AG08396 (cell line): ENCODE measurements at places on chromosomes 16 and 17.
A peak's percentile ranks its signal among the peaks of the same experiment; 100 is the strongest.

- no peak for DNase-seq
Measured at GRCh38 chr16:81151648-81152310, 55.6 kb upstream of the GCSH start.

- DNase-seq = no peak
Measured at GRCh38 chr16:23924128-23924527, 88.3 kb downstream of the PRKCB start.

DNA sequence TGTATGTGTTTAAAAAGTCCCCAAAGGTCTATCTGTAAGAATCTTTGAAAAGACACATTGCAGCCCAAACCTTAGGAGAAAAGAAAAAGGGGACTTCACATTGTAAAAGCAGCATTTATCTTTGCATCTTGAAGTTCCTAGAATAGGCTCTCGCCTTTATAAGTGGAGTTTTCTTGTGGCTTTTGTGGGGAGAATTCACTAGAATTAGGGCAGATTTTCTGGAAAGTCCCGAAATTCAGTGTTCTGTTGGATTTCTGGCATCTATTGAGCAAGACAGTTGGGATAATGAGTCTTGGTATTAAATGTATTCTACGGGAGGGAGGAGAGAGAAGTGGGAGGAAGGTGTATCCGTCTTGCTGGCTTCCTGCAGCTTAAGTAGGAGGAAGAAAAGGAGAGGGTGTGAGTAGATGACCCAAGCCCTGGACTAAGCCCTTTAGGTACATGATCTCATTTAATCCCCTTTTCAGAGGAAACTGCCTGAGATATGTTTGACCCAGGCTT lies 62.6 kb downstream of the PRKCA start:
- DNase-seq = no peak

GRCh38 chr16:51287121-51287755 lies 136.2 kb upstream of the SALL1 start:
- no peak for DNase-seq

- DNase-seq = no peak
Measured at GRCh38 chr16:22053921-22054341, 38.4 kb upstream of the VWA3A start.

- no peak for DNase-seq
Measured at GRCh38 chr16:85301231-85301630, 189.0 kb upstream of the CIBAR2 start.

DNA sequence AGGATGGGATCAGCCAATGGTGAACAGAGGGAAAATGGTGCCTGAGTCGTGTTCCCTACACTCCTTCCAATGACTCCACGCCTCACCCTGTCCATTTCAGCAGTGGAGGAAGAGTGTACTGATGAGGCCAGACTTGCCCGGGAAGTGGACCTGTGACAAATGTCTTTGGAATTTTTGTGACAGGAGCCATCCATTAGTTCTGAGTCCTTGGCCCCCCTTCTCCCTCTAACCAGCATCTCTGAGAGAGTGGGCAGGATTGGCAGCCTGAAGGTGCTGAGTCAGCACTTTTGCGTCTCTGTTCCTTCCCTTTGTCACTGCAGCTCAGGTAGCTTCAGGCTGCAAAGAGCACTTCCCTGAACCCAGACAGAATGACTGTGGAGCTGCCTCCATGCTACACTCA lies 30.8 kb downstream of the BEAN1 start:
- DNase-seq = peak; percentile 25

DNA sequence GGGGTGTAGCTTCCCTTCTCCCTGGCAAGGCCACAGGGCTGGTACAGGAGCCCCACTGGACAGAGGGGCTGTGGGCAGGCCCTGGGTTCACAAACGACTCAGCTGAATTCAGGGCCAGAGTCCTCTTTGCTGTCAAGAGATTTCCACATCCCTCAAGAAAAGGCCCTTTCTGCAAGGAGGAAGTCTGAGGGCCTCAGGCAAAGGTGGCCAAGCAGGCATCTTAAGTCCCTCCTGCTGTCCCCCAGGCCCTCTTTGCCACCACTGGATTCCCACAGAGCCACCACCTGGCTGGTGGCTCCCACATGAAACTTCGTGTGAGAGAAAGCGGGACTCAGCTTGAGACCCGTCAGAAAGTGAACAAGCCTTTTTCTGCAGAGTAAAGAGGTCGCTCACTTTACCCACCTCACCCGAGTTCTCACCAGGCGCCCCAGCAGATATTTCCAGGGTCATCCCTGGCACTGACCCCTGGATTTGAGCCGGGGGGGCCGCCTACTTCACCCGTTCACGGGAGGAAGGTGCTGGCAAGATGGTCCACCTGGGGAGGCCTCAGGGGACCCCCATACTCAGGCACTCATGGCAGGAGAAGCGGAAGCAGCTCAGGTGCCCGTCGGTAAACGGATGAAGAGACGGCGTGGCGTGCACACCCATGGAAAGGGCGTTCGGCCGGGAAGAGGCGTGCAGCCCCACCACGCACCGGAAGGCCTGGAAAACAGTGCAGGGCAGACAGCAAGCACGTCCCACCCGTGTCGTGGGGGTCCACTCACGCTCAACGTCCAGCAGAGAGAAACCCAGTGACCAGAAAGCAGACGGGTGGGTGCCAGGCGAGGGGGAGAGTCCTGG lies 3.6 kb downstream of the RNF166 start:
- DNase-seq = no peak

GRCh38 chr16:86676254-86676670 lies 97.9 kb downstream of the FOXL1 start:
- peak; percentile 62 for DNase-seq

- DNase-seq = no peak
Measured at GRCh38 chr17:20925954-20926353, 116.9 kb downstream of the USP22 start.

DNA sequence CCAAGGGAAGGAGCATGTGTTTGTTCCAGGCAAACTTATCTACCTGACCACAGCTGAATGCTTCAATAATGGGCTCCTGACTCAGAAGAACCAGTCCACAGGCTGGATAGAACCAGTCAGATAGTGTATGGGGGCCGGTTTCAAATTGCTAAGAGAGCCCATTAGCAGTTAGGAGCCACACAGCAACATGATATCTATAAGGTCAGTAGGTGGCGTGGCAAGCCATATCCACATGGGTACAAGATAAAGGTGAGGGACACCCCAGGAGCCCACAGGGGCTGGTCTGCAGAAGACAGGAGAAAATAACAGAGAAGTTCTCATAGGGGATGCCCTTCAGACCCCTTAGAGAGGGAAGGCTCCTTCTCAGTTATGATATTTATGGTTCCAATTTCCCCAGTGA lies 31.6 kb upstream of the CDRT15 start:
- no peak for DNase-seq

DNA sequence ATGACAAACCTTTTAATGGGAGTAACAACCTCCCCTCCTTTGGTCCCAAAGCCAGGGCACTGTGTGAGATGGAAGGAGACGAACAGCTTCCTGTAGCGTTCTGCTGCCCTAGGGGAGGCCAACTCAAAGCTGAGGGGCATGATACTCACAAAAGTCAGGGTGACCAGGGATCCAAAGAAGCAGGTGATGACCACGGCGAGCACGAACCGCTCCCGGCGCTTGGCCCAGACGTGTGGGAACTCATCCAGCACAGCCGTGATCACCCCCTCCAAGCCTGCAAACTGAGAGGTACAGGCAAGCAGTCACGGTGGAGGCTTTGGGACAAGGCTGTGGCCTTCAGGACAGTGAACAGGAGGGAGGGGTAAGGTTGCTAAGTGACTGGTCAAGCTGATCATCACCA lies 25.1 kb downstream of the SLC6A4 start:
- no peak for DNase-seq

DNA sequence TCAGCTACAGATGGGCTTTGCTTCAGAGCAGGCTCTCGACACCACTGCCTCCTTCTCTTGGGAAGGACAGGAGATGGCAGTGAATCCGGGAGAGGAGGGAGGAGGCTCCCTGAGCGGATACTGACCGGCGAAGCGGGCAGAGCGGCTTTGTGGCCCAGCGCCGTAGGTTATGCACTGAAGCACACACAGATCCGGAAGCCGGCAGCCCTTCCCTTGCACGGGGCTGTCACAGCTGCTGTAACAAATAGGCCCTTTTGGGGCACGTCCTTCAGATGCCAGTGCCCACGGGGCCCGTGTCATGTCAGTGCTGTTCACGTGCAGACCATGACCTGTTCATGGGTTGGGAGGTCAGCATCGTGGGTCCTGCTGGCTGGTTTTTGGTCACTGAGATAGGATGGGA lies 144.7 kb upstream of the CHMP6 start:
- no peak for DNase-seq

- DNase-seq = peak; percentile 72
Measured at GRCh38 chr16:31876951-31877828, 3.6 kb downstream of the ZNF267 start.

GRCh38 chr17:59456923-59457615 lies 108.3 kb upstream of the DHX40 start:
- no peak for DNase-seq

- no peak for DNase-seq
Measured at GRCh38 chr16:57761301-57761700, 25.7 kb downstream of the KATNB1 start.

DNA sequence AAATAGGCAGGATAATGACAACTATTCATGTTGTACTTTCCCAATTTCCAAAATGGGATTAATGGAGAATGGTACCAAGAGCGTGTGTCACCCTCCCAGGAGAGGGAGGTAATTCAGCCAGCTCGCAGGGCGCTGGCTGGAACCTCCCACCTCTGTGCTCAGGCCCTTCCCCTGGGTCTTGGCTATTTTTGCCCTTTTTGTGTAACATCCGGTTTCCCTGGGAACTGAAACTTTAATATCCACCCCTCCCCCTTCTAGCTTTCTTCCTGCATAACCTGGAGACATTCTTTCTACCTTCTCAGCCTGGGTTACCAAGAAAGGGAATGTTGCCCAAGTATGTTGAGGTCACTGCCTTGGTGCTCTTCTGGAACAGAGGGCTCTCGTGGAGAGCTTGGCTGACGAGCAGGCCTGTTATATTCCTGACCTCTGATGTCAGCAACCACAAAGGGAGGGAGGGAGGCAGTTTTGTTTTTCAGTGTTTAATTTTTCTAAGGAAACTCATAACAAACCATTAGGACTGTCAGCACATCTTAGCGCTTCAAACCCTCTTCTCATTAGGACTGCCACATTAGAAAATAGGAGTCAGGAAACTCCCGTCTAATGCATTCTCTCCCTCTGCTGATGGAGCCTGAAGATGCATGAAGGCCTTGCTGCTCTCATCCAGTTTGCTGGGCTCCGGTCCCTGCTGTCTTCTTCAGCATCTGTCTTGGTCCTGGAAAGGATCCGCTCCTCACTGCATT lies 25.6 kb downstream of the ITGB3 start:
- peak; percentile 87 for DNase-seq

- DNase-seq = no peak
Measured at GRCh38 chr17:83135692-83136091, 56.3 kb downstream of the METRNL start.

- peak; percentile 67 for DNase-seq
Measured at GRCh38 chr17:13031718-13032350, 14.0 kb upstream of the ELAC2 start.

- DNase-seq = peak; percentile 93
Measured at GRCh38 chr16:89201439-89202377, 1.4 kb upstream of the SLC22A31 start.

DNA sequence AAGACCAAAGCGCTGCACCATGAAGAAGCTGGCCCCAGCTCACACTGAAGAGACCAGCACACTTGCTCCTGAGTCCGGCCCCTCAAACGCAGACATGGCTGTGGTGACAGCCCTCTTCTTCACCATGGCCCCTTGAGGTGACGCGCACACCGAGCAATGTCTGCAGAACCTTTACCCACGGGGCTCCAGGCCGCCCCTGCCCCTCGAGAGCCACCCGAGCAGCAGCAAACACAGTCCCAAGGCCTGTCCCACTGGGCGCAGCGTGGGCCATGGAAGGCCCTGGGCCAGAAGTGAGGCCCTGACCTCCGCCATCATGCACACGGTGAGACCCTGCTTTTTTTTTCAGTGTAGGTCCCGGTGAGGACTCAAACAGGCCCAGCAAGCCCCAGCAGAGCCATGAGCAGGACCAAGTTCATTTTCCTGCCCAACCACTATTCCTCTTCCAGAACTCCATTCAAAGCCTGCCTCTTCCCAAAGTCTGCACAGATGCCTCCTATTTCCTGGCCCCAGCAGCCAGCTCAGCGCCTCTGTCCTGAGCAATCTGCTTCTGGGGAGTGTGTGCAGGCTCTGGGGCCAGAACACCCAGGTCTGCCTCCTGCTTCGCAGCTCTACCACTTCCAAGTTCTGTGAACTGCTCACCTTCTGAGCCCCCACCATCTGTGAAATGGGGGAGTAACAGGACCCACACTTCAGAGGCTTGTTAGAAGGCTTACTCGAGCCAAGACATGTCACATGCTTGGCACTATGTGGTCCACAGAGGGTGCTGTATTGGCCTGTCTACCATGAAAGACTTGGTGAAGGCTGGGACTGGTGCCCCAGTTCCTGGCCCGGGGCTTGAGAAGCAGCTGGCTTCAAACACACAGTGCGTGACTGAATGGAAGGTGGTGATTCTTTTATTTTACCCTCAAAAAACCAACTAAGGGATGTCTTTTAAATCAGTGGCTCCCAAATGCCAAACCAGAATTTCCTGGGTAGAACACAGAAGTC lies 35.7 kb upstream of the GSG1L start:
- DNase-seq = no peak

GRCh38 chr16:89324056-89325010 lies 106.8 kb downstream of the ZNF778 start:
- no peak for DNase-seq

GRCh38 chr16:52512297-52512987 lies 34.5 kb downstream of the TOX3 start:
- no peak for DNase-seq

- peak; percentile 78 for DNase-seq
Measured at GRCh38 chr17:27446569-27447301, 9.5 kb upstream of the KSR1 start.

GRCh38 chr17:74227271-74228080 lies 14.1 kb downstream of the TTYH2 start:
- DNase-seq = no peak

- no peak for DNase-seq
Measured at GRCh38 chr17:73317513-73318426, 6.0 kb upstream of the CDC42EP4 start.

GRCh38 chr17:27993161-27993695 lies 49.2 kb upstream of the NLK start:
- no peak for DNase-seq

- no peak for DNase-seq
Measured at GRCh38 chr16:67868290-67868689, 4.6 kb upstream of the EDC4 start.

DNA sequence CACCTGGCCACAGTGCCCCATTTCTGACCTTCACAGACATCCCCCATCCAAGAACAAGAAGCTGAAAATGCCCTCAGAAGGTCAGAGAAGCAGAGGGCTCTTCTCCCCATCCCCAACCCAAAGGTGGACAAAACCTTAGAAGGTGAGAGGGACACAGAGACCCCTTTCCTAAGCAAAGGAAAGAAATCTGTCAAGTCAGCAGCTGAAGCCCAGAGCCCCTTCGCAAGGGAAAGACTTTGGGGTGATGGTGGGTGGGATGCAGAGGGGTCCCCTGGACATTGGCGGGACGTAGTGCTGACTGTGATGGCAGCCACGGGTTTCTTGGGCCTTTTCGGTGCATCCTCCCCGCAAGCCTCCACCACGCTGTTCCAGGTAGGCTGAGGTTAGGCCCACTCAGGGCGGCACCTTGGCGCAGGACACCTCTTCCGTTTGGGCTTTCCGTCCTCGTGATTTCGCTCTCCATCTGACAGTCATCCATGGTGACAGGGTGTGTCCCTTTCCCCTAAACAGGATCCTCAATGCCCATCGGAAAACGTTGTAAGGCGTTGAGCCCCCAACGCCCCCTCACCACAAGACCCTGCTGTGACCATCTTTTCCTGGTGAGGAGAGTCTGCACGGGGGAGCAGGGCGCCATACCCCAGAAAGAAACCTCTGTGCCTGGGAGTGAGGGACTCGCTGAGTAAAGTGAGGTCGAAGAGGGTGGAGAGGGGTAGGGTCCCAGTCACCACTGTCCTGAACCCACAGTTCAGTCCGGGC lies 10.7 kb upstream of the GSDMA start:
- DNase-seq = no peak

GRCh38 chr17:61635913-61636432 lies 45.0 kb upstream of the NACA2 start:
- peak; percentile 11 for DNase-seq
